Stimulated activated CD4-positive, alpha-beta T cell treated with anti-CD3 and anti-CD28 coated beads, Interleukin-2, amount 100 ng/mL, for 48 hours (primary cell): ENCODE measurements at places on chromosomes 7 and 10.

GRCh38 chr7:157061979-157062378 lies 51.5 kb upstream of the MNX1 start:
- DNase-seq = no peak

DNA sequence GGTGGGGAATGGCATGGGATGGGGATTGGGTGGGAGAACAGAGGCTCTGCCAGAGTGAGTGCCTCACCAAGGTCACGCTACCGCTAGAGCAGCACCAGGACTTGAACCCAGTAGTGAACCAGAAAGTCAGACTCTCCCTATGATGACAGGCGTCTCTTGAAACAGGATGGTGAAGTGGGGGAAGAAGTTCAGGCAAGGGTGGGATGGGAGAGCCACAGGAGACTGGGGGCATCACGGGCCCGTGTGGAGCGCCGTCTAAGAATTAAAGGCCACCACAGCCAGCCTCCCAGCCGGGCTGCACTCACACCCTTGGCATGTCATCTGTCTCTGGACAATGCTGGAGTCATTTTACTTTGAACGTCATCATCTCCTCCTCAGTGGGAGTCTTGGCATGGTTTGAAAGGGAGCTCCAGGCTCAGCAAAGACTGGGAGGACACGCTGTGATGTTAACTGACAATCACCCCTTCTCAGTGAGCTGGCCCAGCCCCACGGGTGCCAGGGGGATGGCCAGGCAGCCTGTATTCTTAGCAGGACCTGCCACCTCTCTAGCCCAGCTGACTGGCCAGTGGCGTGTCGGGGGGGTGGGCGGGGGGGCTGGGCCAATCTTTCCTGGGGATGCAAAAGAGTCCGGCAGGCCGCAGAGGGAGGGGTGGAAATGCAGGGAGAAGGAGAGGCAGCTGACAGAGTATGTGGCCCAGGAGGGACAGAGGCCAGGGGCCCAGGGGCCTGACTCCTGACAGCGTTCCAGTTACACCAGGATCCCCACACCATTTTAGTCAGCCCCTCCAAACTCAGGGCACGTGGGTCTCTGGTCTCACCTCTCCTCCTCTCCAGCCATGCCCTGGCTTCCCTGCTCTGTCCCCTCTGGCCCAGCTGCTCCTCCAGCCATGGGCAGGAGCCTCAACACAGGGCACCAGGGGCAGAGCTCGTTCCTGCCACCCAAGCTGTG lies 96.2 kb downstream of the VOPP1 start:
- no peak for DNase-seq

DNA sequence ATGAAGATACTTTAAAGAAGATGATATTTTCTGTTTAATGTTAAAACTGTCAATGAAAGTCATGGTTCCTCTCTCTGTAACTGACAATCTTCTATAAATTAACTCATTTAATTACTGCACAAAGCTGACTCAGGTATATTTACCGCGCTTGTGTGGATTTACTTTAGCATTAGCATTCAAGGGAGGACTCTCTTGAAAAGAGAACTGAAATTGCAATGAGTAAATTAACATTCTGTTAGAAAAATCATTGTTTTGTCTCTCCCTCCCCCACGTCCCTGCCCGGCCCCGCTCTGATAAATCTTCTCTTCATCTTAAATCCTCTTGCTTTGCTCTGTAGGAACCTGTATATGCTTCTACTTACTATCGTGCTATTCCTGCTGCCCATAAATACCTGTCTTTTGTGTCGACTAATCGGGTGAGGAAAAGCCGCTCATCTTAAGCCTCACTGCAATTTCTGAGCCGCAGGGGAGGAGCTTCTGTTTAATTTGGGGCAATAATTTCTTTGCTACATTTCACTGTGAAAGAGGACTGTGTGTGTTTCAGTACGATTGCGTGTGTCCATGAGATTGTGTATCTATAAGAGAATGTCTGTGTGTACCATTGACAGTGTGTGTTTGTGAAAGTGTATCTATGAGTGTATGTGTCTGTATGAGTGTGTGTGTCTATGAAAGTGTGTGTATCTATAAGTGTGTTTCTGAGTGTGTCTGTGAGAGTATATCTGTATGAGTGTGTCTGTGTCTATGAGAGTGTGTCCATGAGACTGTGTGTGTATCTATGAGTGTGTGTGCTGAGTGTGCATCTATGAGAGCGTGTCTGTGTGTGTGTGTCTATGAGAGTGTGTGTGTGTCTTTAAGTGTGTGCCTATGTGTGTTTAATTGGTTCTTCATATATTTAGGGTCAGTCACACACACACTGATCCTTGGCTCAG lies 46.5 kb upstream of the LYZL2 start:
- DNase-seq = no peak

DNA sequence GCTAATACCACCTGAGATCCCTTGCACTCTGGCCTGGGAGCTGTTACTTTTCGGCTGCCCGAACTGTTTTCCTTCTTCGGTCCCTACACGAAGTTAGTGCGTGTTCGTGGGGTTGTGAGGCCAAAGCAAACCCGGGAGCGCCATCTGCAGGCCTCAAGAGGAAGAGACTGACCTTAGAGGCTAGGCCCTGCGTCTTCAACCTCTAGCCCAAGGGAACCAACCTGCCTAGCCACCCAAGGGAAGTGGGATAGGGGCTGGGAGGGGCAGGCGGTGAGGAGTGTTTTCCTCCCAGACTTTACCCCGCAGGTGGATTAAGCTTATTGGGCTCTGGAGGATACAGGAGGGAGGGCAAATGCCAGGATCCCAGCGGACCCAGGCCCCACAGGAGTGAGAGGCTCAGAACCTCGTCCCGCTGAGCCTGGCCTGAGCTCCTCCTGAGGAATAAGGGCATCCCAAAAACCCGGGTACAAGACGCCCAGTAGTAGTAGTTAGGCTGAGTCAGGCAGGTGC lies 1.7 kb upstream of the PAX2 start:
- peak; percentile 55 for DNase-seq

GRCh38 chr7:152341039-152341913 lies 94.5 kb downstream of the KMT2C start:
- no peak for DNase-seq

DNA sequence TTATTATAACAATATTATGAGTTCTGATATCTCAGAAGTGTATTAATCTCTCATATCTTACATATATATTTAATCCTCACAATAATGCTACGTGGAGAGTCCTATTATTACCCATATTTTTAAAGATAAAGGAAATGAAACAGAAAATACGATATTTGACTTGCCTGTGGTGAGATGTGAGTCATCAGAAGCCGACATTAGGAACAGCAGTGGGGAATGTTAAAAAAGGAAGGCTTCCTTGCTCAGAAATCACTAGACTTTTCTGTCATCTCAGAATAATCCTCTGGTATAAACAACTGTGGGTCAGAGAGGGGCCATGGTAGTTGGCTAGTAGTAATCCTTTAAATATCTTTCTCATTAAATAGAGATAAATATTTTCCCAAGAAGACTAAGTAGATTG lies 402.3 kb upstream of the PCDH15 start:
- DNase-seq = no peak

GRCh38 chr10:80281292-80281691 lies 8.2 kb downstream of the MAT1A start:
- no peak for DNase-seq

DNA sequence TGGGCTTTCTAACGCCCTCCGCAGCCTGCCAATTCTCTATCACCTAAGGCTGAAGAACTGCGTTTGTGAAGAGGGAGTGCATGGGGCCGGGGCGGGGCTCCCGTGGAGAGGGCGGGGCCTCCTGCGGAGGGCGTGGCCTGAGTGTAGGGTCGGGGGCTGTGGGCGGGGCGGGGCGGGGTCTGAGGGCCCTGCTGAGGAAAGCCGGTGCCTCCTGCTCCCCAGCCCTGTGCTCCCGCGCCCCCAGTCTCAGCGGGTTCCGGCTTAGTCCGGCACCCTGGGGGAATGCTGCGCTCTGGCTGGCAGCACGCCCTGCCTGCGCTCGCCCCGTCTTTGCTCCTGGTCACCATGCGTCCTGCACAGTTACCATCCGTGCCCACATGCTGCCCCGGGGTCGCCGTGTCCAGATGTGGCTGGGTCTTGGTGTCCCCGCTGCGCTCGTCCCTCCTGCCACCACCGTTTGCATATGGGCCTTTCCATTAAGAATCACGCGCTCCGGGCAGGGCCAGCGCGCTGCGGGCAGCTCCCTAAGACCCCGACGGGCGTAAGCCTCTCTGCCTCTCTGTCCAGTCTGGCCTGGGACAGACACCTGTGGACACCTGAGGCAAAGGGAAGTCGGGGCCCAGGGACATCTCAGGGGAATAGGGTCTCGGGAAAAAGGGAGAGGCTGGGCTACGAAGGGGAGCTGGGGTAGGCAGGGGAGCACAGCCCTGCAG lies 144.0 kb upstream of the RET start:
- peak; percentile 40 for DNase-seq

DNA sequence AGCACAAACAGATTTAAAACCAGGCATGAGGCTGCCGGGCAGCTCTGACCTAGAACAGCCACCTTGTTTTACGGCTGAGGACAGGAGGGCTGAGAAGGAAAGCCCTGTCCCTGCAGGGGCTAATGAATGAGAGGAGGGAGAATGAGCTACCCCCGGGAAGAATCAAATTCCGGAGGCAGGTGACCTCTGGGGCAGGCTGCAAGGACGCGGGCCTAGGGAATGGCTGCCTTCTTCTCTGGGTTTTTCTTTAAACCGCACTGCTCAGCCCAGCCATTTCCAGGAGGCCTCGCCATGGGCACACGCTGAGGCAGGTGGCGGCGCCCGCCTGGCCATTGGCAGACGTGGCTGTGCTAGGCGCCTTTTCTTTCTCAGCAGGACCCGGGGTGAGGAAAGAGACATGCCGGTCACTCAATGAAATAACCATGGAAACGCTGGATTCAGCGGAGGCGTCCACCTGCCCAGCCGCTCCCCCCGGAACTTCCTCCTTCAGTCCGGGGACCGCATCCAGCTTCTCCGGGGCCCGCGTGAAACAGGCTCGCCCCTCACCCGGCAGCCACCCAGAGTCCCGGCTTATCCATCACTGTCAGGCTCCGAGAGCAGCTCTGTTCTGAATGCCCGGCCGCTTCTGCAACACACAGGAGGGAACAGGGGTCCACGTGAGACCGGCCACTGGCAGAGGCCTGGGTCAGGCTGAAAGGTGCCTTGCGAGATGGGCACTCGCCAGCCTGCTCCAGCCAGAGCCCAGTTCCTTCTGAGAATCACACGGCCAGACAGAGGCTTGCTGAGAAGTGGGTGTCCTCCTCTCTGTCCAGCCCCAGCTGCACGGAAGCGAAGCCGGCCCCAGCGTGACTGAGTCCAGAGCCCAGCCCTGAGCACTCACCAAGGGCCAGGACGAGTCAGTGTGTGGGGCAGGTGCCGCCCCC lies 82.1 kb downstream of the PDGFA start:
- no peak for DNase-seq

- DNase-seq = peak; percentile 1
These were observed 973 bp downstream of the SDK1 start for GRCh38 chr7:3301831-3302618.

GRCh38 chr10:114655671-114656070 lies 2.4 kb downstream of the ABLIM1 start:
- DNase-seq = no peak

GRCh38 chr10:50224330-50224952 lies 26.9 kb downstream of the ASAH2 start:
- DNase-seq = peak; percentile 3

DNA sequence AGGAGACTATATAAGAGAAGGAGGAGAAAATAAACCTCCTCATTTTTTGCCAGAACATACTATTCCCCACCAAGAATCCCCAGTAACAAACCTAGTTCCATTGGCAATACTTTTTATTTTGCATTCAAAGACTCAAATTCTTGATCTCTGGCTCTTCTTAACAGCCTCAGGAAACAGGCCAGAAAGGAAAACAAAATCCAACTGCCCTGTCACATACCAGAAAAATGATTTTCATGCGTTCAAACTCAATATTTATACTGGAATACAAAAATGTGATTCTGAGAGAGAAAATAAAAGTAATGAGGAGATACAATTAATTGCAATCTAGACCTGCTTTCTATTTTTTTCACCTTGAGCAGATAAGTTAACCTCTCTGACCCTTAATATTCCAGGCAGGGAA lies 435.9 kb upstream of the AUTS2 start:
- DNase-seq = no peak

GRCh38 chr10:127194599-127194998 lies 1.8 kb downstream of the INSYN2A start:
- no peak for DNase-seq

DNA sequence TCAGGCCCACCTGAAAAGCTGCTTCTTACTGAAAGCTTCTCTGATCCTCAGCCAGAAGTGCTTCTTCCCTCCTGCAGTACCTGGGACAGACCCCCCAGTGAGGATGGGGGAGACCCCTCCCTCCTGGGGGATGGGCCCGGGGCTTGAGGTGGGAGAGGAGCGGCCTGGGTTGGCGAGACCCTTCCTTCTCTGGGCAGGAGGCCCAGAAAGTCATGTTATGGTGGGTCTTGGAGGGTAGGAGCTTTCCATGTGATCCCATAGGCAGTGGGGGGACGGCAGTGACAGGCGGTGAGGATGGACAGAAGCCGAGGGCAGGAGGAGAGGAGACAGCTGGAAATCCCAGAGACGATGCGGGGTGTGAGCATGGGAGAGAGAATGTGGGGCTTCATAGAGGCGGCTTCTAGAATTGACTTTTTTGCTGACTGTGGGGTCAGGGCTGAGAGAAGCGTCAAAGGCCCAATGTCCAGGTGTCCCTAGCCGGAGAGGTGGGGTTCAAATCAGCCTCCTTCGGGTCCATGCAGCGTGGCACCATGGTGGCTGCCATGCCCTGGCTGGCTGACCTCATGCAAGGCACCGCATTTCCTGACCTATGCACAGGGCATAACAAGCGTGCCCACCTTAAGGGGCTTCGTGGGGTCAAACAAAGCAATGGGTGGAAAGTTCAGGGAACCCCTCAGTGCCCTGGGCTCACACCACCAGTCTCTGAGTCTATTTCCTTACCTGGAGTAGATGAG lies 154.0 kb downstream of the UBE2H start:
- DNase-seq = no peak

DNA sequence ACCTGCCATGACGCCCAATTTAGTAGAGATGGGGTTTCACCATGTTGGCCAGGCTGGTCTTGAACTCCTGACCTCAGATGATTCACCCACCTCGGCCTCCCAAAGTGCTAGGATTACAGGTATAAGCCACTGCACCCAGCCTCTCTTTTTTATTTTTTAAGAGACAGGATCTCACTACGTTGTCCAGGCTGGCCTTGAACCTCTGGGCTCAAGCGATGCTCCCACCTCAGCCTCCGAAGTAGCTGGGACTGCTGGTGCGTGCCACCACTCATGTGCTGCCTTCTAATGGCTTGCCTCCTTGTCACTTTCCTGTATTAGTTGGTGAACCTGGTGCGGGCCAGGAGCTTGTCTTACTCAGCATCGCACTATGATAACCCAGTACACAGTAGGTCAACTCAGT lies 27.0 kb downstream of the KLRG2 start:
- no peak for DNase-seq

DNA sequence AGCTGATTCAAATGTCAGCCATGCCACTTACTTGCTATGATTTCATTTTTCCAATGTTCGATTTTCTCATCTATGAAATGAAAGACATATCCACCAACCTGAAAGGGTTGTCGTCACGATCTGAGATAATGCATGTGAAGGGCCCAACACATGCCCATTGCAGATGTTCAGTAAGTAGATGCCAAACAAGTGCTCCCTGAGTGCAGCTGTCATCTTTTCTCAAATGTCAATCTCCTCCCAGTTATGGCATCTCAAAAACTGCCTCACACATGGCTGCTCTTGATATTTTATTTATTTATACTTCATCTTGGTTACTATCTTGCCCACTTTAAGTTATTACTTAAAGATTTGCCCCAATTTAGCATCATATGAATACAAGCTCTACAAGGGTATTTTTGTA lies 16.8 kb downstream of the CPEB3 start:
- no peak for DNase-seq

GRCh38 chr7:25069900-25070443 lies 55.1 kb downstream of the CYCS start:
- DNase-seq = peak; percentile 21
